ENCODE measurements at places on chromosomes 12 and 14.

GRCh38 chr12:70920251-70920851, at the start of gene PTPRR:
Gene PTPRR, minus strand, starts transcription at chr12:70920738. Its CDS starts 348 bp downstream, at chr12:70920390.
- no peak for DNase-seq

DNA sequence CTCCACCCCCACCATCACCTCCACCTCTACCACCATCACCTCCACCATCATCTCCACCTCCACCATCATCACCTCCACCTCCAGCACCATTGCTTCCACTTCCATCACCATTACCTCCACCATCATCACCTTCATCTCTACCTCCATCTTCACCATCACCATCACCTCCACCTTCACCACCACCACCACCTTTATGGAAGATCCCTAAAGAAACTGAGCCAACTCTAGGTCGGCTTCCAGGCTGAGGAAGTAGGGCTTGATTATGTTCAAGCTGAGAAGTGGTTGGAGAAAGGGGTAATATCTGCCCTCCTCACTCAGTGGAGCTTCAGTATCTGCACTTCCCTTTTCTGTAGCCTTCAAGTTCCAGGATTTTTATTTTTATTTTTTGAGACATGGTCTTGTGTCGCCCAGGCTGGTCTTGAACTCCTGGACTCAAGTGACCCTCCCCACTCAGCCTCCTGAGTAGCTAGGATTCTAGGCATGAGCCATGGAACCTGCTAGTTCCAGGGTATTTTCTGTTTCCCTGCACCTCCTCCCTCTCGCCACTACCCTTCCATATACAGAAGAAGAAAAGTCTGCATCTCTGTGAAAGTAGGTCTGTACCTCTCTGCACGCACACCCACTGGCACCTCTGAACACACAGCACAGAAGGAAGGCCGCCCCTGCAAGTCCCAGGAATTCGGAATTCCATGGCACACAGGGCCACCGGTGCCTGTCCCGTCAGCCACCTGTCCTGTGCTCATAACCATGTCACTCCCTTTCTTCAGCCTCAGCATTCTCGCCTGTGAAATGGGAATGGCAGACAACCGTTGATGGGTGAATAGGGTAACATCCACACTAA, 5.9 kb downstream of the ZBTB42 start:
- DNase-seq: no peak

DNA sequence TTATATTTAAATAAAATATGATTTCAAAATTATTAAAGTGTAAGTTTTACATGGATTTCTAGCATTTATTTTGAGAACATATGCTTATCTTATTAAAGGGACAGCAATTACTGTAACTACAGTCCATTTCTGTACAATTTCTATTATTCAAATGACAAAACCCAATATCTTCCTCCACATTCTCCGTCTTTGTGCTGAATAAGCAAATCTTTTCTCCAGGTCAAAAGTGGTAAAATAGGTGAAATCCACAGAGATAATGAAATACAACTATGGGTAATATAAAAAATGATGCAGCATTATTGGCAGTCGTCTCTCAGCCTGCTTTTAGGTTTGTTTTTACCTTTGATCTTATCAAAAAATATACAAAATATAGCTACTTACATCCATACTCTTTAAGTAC, 79.4 kb upstream of the OTX2 start:
- no peak for DNase-seq

DNA sequence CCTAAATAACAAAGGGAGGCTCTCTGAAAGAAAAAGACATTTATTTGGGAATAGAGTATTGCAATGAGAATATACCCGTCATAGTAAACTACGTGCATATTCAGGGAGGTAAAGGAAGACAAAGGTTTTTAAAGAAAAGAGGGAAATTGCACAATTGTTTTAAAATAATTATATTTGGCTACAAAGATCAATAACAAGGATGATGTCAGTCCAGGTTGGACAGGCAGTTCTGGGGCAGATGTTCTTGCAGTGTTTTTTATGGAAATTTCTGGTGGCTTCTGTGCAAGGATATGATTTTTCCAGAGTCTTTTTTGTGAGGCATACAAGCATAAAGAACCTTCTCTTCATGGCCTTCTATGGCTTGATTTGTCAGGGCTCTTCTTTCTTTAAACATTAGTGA, 29.6 kb downstream of the HSD17B6 start:
- no peak for DNase-seq

DNA sequence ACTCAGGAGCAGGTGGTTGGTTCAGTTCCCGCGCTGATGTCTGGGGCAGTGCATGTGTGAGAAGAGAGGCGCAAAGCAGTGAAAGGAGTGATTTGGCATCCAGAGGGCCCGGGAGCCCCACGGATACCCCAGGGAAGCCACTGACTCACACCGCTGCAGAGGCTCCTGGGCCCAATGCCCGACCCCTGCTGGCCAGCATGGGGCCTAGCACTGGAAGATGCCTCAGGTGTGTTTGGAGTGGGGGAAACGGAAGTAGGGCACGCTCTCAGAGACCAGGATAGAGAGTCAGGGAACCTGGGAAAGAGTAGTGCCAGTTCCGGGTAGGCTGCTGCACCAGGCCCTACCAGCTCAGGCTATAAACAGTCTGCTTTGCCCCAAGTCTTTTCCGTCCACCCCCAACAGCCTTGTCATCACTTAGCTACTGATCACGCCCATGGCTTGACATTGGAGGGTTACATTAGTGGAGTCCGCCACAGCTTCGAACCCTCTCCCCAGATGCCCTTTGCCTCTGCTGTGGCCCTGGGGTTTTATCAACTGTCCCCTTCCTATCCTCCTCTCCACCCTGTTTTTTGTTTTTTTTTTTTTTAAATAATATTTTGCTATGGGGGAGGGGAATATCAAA, 9.5 kb upstream of the CSAD start:
- DNase-seq: no peak

DNA sequence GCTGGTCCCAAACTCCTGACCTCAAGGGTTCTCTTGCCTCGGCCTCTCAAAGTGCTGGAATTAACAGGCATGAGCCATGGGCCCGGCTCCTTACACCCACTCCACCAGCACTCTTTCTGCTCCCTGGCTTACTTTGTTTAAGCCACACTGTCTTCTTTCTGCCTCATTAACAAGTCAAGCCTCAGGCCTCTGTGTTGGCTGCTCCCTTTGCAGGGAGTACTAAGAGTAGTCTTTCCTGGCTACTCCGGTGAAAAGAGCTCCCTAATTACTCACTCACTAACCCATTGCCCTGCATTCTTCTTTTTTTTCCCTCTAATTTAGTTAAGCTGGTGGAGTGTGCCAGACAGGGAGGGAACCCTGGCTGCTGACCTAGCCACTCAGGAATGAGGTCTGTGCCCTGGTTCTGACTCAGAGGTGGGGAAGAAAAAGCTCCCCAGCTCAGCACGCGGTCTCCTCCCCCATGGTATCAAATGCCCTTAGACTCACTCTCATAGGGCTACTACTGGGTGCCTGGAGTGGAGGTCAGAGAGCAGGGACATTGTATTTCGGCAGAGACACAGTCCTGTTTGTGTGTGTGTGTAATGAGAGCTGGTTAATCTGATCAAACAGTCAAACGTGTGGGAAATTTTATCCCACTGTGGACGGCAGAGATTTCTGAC, 19.8 kb downstream of the GALNT6 start:
- DNase-seq: peak; percentile 38

DNA sequence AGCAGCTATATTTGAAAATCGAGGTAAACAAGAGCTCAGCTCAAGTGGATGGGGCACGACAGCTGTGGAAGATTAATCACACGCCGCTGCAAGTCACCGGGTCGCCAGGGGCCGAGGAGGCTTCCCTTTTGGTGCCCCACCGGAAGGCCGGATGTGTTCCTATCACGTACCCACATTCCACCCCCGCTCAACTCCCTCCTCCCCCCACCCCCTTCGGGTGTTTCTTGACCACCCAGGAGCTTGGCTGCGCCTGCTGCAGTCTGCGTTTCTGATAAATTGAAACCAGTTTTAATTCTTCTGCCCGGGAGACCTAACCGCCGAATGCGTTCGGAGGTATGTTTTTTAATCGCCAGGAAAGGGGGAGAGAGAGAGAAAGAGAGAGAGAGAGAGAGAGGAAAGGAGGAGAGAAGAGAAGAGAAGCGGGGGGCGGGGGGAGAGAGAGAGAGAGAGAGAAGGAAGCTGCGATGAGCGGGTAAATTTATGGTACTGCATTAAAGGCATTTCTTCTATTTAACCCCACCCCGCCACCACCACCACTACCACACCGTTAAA, 1.8 kb downstream of the SLC8A3 start:
- DNase-seq: no peak

- DNase-seq: peak; percentile 43
Observed at GRCh38 chr12:124480469-124481256, 86.7 kb downstream of the NCOR2 start.

DNA sequence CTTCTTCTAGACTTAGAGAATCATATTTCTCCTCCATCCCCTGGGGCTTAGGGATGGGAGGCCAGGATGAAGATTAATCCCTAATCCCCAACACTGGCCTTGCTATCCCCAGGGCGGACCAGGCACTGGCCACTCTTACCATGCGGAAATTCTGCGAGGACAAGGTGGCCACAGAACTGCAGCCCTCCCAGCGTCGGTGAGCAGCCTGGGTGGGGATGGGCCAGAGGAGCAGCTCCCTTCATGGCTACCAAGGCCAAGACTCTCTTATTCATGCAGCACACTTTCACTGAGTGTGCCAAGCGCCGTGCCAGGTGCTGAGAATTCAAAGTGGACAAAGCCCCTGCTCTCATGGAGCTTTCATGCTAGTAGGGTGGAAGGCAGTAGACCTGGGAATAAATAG, 7.0 kb downstream of the TNS2 start:
- no peak for DNase-seq

DNA sequence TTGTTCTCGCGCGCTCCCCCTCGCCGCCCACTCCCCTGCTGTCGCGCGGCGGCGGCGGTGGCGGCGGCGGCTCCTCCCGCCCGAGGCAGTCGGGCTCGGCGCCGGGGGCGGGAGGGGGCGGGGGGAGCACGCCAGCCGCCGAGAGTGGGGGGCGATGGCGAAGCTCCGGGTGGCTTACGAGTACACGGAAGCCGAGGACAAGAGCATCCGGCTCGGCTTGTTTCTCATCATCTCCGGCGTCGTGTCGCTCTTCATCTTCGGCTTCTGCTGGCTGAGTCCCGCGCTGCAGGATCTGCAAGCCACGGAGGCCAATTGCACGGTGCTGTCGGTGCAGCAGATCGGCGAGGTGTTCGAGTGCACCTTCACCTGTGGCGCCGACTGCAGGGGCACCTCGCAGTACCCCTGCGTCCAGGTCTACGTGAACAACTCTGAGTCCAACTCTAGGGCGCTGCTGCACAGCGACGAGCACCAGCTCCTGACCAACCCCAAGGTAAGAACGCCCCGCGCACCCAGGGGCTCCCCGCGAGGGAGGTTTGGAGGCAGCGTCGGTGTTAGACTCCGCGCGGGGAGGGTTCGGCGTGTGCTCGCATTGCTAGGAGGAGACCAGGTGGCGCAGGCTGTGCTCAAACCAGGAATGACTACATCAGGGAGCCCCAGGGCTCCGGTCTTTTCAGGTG, 629 bp downstream of the KCNMB4 start:
- no peak for DNase-seq

DNA sequence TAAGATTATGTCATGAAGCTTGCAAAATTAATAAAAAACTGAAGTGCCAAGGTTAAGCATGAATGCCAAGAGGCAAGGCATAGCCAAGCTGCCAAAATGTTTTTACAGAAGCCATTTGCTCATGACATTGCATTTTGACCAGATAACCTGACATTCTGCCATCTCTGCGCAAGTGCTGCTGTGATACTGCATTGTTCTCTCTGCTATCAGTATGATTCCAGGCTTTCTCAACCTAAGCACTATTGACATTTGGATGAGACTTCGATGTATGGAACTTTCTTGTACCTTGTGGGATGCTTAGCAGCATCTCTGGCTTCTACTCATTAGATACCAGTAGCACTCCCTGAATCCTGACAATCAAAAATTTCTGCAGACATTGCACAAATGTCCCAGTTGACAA, 139.2 kb downstream of the RASSF9 start:
- DNase-seq: no peak

GRCh38 chr12:110888256-110888991, 32.0 kb downstream of the MYL2 start:
- DNase-seq: no peak

GRCh38 chr14:69979882-69980281, 100.7 kb downstream of the SMOC1 start:
- no peak for DNase-seq

DNA sequence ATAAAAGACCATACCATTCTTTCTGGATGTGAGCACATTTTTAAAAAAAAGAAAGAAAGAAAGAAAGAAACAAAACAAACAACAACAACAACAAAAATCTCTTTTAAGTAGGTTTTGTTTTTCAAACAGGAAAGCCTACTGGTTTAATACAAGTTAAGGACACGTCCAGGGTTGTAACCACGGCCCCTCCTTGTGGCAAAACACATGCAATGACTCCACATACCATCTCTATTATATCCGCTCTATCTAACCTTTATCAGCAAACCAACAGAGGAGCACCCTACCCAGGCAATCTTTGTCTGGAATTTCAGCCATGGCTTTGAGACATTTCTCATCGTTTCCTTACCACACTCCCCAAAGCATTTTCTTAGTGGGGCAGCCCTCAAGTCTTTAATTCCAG, 360.5 kb upstream of the TMPO start:
- DNase-seq: no peak

DNA sequence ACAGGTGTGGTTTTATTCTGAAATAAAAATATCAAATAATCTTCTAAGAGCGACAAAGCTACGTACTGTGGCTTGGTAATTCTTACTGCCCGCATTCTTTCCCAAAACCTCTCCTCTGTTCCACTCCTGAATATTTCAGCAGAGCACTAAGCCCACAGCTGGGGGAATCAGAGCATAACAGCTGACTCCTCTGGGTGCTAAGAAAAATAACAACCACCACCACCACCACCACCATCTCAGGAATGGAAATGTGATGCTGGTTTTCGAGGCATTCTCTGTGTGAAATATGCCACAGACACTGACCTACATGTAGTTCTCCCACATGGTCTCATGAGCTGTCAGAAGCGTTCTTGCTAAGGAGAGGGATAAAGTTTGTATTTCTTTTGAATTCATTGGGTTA, 183.7 kb downstream of the BMP4 start:
- DNase-seq: no peak

DNA sequence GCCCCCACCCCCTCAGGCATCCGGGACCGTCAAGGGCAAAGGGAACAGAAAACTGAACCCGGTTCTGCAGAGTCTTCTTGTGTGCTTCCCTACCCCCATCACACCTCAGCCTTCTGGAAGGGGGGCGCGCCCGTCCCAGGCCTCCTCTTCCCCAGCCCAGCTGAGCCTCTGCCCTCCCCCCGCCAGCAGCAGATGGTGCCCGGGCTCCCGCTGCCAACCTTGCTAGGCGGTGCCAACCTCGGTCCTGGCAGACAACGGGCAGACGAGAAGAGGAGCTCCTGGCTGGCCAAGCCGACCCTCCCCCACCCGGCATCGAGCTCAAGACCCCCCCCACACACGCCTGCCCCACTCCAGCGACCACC, 8.7 kb downstream of the STAC3 start:
- DNase-seq: no peak

DNA sequence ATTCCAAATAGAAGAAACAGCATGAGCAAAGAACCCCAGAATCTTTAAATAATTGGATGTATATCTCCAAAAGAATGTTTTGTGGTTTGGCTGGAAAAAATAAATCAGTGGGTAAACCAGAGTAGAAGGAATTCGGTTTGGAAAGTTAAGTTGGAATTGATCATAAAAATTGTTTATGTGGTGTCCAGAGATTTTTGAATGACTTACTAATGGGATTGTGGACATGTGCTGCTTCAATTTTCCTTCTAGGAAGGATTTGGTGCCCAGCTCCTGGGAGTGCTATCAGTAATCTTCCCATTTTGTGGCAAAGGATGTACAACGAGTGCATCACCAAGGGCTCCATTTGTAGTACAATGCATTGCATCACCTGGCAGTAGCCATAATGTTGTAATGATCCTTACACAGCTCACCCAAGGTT, 224.8 kb downstream of the SLC16A7 start:
- DNase-seq: no peak

- DNase-seq: peak; percentile 70
Observed at GRCh38 chr12:25615119-25615518, 62.0 kb upstream of the LMNTD1 start.
